Astrocyte of the cerebellum (primary cell): ENCODE measurements at places on chromosomes 1 and 21.
A peak's percentile ranks its signal among the peaks of the same experiment; 100 is the strongest.

DNA sequence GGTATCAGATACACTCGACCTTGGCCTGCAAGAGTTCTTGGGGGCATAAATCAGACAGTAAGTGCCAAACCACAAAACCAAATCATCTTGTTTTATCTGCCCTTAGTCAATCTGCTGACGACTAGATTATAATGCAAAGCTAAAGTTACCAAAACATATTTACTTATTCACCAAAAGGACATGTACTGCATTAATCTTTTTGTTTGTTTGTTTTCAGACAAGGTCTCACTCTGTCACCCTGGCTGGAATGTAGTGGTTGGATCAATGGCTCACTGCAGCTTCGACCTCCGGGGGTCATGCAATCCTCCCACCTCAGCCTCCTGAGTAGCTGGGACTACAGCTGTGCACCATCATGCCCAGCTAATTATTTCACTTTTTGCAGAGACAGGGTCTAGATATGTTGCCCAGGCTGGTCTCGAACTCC, 114.7 kb downstream of the APP start:
- DNase-seq, result no peak

- peak; percentile 72 for DNase-seq
Observed at GRCh38 chr21:26140164-26140579, 30.4 kb downstream of the APP start.

GRCh38 chr1:84433258-84434080, 35.2 kb downstream of the DNASE2B start:
- peak; percentile 68 for DNase-seq

DNA sequence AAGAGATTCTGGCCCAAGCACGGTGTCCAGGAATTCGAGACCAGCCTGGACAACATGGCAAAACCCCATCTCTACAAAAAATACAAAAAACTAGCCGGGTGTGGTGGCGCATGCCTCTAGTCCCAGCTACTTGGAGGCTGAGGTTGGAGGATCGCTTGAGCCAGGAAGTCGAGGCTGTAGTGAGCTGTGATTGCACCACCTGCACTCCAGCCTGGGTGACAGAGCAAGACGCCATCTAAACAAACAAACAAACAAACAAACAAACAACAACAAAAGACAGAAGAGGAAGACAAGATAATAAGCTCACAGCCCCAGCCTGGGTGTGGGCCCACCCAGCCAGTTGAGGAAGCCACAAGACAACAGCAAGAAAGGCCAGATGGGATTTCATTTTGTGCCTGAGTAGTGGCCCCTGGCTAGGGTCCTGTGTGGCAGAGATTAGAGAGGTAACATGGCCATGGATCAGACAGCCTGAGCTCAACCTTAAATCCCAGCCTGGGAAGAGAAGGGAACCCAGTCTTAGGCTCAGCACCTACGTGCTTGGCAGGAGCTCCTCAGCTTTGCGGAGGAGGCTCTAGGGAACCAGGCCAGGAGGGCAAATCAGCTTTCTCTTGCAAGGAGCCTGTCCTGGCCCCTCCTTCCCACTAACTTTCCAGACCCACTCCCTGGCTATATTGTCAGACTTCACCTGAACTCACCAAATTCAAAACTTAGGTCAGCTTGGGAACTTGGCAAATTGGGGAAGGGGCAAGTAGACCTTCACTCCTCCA, 4.9 kb upstream of the BEST4 start:
- DNase-seq, result no peak

- no peak for DNase-seq
Observed at GRCh38 chr21:42751866-42752265, 98.4 kb downstream of the PDE9A start.

- no peak for DNase-seq
Observed at GRCh38 chr1:100517515-100517914, 20.4 kb upstream of the GPR88 start.

- no peak for DNase-seq
Observed at GRCh38 chr1:234696148-234696576, 86.2 kb upstream of the IRF2BP2 start.

- DNase-seq, result no peak
Observed at GRCh38 chr1:87239997-87240605, 88.6 kb upstream of the LMO4 start.

GRCh38 chr1:164864161-164864560, 305.2 kb downstream of the PBX1 start:
- DNase-seq, result no peak

- no peak for DNase-seq
Observed at GRCh38 chr1:17055801-17056200, 2.0 kb upstream of the SDHB start.

- DNase-seq, result no peak
Observed at GRCh38 chr1:228930479-228930957, 195.2 kb downstream of the RHOU start.

DNA sequence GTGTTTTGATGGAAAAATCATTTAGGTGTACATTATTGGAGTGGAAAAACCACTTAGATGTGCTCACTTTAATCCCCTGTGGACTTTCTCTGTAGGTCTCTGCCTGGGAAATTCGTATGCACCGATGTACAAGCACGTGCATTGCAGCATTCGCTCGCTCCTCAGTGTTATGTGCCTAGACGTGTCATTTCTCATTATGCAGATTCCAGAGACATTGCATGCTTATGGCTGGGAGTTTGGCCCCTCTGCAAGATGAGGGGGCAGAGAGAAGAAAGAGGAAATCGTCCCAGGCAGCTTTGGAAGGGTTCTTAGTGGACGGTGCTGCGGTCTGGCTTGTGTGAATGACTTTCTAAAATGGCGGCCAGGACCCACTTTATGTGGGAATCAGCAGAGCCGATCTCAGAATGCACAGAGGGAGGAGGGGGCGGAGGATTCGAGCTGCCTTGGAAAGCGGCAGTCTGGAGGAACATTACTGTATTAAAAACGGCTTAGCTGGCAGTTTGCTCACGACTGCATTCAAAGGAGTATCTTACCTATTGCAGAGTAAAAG, 2.3 kb downstream of the SPEN start:
- no peak for DNase-seq

- no peak for DNase-seq
Observed at GRCh38 chr1:226510453-226510852, 38.1 kb upstream of the STUM start.

DNA sequence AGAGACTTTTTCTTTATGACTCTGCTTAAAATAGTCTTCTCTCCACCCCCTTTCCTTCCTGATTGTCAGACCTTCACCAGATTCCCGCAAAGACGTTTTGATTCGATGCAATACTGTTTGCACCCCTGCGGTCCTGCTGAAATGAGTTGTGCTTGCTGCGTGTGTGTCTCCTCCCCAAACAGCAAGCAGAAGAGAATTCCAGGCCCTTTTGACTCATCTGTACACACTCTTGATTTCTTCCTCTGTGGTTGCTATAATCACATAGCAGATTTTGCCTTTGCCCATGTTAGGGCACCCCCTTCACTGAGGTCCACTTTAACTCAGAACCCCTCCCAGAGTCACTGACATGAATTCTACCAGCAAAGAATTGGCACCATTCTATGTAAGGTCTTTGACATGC, 136.5 kb downstream of the ZZZ3 start:
- no peak for DNase-seq

- no peak for DNase-seq
Observed at GRCh38 chr1:91153341-91153740, 131.5 kb upstream of the ZNF644 start.

DNA sequence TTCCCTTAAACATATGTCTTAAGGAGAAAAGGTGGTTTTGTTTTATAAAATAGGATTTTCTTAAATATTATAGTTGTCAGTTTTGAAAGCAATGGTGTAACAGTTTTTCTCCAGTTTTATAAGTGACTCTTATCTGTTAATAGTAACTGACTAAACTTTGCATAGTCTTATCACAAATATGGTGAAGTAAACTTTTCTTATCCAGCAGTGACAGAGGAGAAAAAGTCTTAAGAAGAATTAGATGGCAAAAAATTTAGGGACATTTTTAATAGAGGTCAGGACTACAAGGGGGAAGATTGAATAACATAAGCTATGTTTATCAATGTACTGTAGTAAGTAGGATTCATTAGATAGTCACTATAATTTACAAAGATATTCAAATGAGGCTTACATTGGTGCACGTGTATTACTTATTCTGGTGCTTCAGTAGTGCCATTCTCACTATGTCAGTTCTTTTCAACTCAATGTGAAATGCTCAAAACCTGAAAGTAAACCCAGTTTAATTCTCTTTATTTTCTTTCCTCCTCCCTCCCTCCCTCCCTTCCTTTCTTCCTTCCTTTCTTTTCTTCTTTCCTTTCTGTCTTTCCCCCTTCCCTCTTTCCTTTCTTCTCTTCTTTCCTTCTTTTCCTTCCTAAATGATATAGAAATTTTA, 26.1 kb downstream of the F3 start:
- DNase-seq, result no peak

GRCh38 chr1:165899461-165899941, 72.1 kb downstream of the UCK2 start:
- peak; percentile 50 for DNase-seq

DNA sequence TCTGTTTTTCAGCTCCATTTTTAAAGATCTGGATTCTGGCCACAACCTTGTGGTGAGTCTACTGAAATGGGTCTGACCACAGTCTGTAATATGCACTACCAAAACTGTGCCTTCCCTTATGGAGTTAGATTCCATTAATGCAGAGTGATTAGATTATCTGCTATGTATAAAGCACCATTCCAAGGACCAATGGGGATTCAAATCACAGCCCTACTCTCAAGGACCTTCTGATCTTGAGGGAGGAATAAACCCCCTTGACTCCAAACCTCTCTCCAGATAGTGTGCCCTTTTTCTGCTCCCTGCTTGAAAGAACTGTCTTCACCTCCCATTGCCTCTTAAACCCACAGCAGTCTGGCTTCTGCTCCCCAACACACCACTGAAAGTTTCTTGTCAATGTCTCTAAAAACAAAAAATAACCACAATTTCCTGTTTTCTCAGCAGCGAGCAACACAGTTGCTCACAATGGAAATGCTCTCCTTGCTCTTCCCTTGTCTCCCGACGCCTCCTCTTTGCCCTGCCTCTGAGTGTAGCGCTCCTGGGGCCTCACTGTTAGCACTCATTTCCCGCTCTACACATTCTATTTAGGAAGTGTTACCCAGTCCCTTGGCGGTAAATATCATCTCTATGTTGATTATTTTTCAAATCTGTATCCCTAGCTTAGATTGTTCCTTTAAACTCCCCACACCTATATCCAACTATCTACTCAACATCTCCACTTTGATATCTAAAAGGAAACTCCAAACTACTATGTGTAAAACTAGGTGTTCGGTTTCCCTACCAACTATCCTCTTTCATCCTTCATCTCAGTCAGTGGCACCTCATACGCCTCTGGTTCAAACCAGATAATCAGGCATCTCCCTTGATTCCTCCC, 13.6 kb downstream of the PCNX2 start:
- DNase-seq, result peak; percentile 85

GRCh38 chr21:42467140-42467983, 28.7 kb downstream of the RSPH1 start:
- no peak for DNase-seq

DNA sequence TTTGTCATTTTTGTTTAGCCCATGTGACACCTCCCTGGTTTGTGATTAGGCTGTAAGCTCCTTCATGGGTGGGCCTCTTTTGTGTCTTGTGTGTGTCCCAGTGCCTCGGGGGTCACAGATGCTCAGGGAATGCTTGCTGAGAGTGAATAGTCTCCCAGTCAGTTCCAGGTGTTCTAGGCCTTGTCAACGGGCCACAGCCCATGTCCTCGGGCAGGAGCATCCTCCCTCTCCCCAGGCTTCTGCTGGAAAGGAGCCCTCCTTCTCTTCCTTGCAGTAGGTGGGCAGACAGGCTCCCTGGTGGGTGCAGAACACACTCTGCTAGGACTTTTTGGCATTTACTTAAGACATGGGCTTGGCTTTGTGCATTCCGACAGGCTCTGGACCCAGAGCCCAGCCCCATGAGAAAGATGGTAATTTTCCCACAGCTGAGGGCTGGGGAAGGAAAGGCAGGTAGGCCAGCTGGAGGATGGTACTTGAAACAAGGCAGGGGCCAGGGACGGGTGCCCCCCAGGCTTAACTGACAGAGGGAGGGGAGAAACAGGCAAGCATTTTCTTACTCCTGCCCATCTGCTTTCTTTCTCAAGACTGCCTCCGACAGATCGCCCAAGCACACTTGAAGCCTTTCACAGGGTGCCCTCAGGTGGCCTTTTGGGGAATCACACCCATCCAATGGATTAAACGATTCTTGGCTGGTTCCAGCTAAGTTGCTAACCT, 7.1 kb upstream of the CPLANE2 start:
- DNase-seq, result peak; percentile 77

- DNase-seq, result no peak
Observed at GRCh38 chr1:150905301-150905700, 18.4 kb downstream of the CTXND2 start.

DNA sequence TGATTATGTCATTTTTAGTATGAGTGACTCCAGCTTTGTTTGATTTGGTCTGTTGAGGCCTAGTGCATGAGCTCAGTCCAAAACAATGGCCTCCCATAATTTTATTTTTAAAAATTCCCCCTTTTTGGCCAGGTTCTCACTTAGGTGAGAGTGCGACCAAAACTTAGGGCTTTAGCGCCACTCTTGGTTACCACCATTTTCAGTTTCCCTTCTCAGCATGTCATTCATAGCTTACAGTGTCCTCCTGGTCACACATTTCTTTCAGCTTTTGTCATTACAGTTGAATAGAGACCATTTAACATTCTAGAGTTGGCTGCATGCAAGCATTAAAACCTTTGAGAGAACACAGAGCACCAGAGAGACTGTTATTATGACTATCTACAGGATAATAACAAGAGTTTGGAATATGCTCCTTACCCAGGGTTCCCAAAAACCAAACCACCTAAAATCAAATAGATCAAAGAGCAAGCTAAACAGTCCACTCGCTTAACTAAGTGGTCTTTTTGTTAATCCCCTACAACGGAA, 85.4 kb downstream of the TLR5 start:
- no peak for DNase-seq

- no peak for DNase-seq
Observed at GRCh38 chr1:31394584-31395193, 18.3 kb upstream of the SERINC2 start.

GRCh38 chr1:40476924-40477677, at the start of gene ZFP69:
Gene ZFP69, plus strand, starts transcription at chr1:40477290. Its CDS starts 2,072 bp downstream, at chr1:40479362.
- peak; percentile 12 for DNase-seq

GRCh38 chr1:70290218-70290617, 64.3 kb downstream of the ANKRD13C start:
- DNase-seq, result no peak
